ENCODE measurements at places on chromosomes 7 and 10.

DNA sequence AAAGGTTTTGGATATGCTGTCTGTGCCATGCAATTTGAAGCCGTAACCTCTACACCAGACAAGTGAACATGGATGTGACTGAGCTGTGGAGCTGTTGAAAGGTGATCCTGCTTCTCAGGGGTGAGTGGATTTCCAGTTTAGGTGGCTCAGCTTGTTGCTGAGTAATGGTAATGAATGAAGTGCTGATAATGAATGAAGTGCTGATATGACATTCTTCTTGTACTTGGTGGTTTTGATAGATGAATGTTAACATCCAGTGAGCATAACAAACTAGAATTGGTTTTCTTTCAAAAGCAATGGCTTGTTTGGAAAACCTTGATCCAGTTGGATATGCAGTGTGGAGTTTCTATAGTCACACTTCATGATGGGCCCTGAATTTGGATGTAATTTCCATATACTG, 89.7 kb upstream of the FZD8 start:
- no peak for DNase-seq

- DNase-seq = no peak
Measured at GRCh38 chr10:96606946-96607345, 20.1 kb upstream of the TM9SF3 start.

DNA sequence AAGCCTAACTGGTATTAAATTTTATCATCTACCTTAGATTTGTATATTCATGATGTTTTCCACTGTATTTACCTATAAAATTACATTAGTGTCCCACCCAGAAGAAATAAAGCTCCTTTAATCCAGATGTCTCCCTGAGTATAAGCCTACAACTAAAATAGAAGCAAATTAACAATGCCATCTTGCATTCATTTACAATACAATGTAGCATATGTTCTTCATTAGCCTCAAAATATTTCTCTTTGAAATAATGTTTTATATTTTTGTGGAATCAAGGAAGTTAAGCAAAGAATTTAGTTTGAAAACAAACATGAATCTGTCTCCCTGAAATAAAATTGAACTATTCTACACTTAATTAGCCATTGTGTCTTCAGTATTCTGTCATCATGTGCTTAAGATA, 112.3 kb downstream of the CACNA2D1 start:
- DNase-seq = no peak

DNA sequence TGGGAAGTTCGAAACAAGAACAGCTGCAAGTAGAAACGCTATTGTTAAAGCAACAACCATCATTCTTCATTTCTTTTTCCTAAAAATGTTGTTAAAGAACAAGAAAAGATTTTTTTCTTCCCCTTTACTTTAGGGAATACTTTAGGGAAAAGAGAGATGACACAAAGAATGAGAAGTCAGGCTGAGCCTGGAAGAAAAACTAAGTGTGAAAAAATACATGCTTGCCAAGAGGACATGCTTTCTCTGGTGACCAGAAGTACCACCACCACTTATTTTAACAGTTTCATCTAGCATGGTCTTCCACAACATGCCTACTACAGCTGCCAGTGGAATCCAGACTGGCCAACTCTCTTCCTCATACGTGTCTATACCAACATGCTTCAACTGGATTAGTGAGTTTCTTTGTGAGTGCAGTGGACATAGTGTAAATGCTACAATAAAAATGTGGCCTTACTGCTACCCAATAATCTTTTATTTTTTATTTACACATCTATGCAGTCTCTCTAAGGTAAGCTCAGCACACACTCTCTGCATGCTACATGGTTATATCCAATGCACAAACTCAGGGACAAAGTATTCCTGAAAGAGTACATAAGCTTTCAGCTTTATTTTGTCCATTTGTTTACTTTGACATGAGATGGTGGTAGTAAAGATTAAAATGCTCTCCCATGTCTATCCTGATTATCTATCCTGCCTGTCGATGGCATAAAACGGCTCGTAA, 196.2 kb downstream of the TAX1BP1 start:
- no peak for DNase-seq

- no peak for DNase-seq
Measured at GRCh38 chr7:30303312-30304039, 19.1 kb downstream of the ZNRF2 start.

Measured in RWPE1 (cell line).